DMS 273 treated with DMSO at 0.1 percent for 48 hours (cell line): ENCODE measurements at places on chromosomes 3 and 15.

- DNase-seq = no peak
Measured at GRCh38 chr15:55528812-55529211, 20.8 kb upstream of the DNAAF4 start.

DNA sequence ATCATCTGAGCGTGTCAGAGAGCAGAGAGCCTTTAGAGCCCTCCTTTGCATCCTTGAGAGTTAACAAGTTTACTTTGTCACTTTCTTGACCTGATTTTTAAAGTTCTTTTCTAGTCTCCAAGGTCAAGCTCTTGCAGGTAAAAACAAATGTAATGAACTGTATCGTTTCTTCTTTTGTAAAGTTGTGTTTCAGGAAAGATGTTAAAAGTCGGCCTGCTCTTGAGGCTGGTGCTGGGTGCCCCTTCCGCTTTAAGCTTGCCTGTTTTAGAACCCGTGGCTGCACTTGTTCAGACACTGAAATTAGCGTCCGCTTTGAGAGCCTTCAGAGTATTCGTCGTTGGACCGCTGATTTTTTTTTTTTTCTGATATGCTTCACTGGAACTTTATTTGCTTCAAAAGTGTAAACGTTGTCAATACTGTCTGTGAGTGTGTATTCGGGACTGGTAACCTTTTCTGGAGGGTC, 52.6 kb upstream of the ULK4 start:
- no peak for DNase-seq

GRCh38 chr15:87626860-87627259, 629.7 kb downstream of the NTRK3 start:
- peak; percentile 4 for DNase-seq

DNA sequence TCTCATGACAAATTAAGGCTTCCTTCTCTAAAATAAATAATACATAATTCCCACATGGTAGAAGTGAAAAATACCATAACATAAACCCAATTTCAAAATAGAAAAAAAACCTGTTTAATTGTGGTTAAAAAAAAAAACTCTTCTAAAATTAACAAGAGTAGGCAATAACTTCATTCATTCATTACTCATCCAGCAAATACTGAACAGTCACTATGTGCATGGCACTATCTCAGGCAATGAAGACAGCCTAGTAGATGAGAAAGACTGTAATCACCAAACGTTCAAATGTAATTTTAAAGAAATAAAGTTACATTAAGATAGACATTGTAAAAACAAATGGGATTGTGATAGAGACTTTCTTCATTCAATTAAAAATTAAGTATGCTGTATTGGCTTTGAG, 43.4 kb downstream of the TFDP2 start:
- no peak for DNase-seq

DNA sequence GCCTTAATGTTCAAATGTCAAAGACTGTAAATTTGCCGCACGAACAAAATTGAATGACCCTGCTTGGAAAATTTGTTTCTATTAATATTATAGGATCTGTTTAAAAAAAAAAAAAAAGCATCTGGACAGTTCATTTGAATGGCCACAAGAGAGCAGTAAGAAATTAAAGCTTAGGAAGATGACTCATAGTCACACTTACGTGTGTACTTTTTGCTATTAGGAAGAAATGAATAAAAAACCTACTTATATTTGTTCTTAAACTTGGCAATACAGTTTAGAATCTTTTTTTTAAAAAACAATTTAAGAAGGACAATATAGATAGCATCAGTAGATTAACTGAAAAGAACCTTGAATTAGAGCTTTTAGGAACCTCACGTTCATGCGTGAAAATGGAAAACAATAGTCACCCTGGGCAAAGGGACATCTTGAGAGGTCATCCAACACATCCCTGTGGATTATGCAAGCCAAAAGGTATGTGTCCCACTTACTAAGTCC, 621.8 kb downstream of the MECOM start:
- peak; percentile 56 for DNase-seq

- DNase-seq = no peak
Measured at GRCh38 chr15:55954862-55955605, 38.4 kb downstream of the NEDD4 start.

GRCh38 chr3:97981886-97982285, 9.7 kb upstream of the RIOX2 start:
- no peak for DNase-seq

DNA sequence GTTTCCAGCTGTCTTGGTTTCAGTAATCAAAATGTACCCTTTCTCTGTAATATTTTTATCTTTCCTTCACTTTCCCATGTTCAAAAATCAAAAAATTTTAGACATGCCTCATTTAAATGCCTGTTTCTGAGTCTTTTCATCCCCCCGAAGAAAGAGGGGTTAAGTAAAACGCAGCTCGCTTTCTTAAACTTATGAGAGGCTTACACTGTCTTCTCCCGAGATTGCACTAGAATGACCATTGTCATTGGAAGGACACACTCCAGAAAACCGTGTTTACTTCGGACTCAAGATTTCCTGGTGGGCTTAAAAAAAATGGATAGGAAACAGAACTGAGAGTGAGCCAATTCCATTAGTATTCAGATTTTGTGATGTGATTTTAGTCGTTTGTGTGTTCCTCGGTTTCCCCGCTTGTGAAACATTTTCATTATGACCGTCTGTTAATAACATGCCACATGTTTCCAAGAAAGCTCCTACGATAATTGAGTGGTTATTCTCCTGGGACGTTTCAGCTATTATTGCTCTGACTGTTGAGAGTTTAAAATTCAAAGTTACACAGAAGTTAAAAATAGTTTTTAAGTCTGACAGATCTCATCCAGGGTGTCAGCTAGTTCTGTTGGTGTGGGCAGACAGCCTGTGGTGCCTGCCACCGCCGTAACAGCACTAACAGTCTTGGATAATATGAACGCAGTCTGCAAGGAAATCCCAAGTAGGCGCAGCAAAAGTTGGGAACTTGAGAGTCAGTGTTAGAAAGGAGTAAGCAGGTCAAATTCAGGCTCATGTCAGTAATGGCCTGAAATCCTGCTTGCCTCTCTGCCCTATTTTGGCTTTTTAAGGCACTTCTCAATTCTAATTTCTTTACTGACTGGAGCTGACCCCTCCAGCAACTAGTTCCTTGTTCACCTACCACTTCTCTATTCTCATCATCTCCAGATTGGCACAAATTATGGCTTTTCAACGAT, 1.5 kb downstream of the CRYBG3 start:
- peak; percentile 42 for DNase-seq
